ENCODE measurements at places on chromosomes 11 and 22.

GRCh38 chr11:119092880-119093842 lies 8.5 kb downstream of the HMBS start:
- no peak for DNase-seq

DNA sequence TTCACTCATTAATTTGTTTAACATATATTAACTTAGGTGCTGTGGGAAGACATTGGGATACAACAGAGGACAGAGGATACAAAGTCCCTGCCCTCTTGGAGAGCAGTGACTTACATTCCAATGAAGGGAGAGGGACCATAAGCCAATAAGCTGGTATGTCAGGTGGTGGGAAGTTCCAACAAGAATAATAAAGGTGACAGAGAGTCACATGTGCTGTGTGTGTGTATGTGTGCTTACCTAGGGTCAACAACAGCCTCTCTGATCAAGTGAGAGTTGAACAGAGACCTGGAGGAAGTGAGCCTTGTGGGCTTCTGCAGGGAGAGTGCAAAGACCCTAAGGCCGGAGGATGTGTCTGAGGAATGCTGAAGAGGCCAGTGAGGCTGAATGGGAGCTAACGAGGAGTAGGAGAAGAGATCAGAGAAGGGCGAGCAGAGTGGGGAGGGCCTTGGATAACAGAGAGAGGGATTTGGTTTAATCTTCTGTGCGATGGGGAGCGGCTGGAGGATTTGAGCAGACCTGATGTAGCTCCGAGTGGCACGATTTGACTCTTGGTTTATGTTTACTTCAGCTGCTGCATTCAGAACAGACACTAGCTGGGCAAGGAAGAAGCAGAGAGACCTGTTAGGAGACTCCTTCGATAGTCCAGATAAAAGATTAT lies 35.3 kb downstream of the MAP6 start:
- DNase-seq: no peak

- DNase-seq: no peak
These were observed 56.2 kb downstream of the MICAL3 start for GRCh38 chr22:17968126-17968525.

DNA sequence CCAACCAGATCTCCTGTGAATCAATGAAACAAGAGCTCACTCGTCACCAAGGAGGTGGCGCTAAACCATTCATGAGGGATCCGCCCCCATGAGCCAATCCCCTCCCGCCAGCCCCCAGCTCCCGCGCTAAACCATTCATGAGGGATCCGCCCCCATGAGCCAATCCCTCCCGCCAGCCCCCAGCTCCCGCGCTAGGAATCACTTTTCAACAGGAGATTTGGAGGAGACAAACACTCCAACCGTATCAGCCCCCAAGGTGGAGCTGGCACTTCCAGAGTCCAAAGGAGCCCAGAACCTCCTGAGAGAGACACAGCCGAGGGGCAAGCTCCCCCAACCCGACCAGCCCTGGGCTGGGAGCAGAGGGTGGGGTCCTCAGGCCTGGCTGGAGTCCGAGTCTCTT lies 40.9 kb upstream of the PRR5 start:
- no peak for DNase-seq

DNA sequence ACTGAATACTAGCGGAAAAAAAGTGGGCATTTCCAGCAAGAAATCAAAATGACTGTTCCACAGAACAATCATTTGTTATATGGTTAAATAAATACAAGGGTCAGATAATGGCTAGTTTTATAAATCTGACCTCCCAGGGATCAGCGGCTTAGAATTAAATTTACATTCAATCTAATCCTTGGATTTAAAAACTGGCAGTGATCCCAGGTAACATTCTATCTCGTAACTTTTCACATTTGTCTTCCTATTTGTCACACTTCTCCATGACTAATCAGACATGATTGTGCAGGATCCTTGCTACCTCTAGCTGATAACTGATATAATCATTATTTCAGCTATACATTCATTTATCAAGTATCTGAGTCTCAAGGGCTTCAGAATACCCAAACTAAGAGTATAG lies 2.9 kb upstream of the MMP3 start:
- DNase-seq: no peak

DNA sequence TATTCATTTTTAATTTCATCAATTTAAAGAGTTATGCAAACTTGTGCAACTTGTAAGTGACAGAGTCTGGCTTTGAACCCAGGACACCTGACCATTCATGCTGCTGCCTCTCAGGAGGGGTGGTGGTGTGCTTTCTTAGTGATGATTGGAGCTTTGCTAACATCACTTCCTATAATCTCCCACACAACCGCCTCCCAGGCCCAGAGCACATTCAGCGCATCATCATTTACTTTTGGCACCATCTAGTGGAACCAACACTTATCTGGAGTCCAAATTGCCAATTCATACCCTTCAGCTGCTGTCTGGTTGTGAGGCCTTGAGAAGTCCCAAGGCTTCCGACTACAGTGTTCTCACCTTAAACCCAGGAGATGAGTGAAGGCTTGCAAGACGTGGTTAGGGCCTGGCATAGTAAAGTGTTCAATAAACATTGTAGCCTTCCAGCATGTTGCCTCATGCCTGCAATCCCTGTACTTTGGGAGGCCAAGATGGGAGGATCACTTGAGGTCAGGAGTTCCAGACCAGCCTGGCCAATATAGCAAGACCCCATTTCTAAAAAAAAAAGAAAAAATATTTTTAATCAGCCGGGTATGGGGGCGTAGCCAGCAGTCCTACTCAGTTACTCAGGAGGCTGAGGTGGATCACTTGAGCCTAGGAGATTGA lies 1.1 kb upstream of the TTLL1 start:
- peak; percentile 71 for DNase-seq

GRCh38 chr11:9855579-9856287 lies 191.9 kb downstream of the SWAP70 start:
- no peak for DNase-seq

DNA sequence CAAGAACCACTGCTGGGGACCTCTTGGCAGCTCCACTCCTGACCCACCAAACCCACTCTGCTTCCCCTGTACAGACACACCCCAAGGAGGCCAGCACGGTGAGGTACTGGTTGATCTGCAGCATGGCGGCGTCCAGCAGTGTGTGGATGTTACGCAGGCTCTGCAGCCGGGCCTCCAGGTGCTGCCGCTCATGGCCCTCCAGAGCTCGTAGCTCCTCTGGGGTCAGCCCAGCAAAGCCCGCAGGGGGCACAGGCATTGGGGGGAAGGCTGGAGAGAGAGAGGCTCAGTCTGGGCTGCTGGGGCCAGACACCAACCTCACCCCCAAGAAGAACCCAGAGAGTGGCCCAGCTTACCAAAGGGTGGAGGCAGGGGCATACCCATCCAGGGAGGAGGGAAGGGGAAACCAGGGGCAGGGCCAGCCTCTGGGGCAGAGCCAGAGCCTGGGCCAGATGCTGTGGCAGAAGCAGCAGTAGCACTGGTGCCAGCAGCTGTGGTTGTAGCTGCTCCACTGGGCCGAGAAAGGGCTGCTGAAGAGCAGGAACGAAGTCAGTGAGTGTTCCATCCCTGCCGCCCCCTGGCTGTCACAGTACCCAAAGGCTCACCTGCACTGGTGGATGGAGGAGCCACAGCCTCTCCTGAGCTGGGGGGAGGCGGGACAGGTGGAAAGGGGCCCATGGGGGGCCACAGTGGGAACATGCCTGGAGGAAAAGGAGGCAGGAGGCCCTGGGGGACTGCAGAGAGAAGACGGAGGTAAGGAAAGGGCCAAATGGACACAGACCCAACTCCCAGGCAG lies 4.5 kb downstream of the SYVN1 start:
- DNase-seq: no peak

- no peak for DNase-seq
These were observed 3.4 kb downstream of the GUCY1A2 start for GRCh38 chr11:107014871-107015270.

DNA sequence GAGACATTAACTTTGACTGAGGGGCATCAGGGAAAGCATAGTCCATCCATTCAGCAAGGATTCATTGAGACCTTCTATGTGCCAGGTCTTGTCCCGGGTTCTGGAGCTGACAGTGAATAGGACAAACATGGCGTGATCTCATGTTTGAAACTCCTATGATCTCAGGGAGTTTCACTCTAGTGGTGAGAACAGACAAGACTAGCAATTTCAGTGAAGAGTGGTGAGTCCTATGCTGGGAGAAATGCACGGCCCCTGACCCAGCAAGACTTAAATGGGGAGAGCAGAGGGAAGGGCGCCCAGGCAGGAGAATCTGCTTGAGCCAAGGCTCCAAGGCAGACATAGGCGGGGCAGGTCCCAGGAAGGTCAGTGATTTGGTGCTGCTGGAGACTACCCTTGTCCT lies 155.7 kb downstream of the CEP164 start:
- no peak for DNase-seq

- DNase-seq: no peak
These were observed 464.9 kb upstream of the CCDC90B start for GRCh38 chr11:83751041-83751440.

DNA sequence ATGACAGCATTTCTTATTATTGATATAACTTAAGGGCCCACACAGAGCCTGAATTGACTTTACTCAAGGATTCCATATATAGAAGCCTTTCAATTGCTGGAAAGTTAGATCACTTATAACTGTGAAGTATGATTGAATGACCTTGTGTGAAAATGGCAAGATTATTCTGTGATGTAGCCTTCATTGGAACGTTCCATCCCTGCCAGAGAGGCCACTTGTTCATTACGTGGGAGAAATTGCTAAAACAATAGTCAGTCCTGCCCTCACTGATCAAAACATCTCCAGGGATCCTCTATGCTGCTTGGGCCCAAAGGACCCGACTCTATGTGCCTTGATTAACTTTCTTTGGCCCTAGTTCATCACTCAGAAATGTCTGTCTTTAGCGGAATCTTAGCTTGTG lies 159.5 kb upstream of the BLID start:
- no peak for DNase-seq

DNA sequence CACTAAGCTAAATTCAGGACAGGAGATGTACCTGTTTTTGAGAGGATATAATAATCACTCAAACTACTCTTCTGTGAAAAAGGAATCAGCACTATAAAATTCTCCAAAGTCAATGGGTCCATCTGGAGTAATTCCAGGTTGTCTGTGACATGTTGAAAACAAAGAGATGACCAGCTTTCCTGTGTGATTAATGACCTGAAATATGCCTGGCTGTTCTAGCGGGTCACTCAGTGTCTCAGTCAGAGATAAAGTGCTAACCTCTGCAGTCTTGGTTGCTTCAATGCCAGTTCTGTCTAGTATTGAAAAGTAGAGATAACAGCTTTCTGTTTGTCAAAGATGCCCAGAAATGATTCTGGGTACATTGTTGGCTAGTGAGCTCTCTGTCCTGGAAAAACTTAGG lies 722.6 kb upstream of the TENM4 start:
- no peak for DNase-seq

- no peak for DNase-seq
These were observed 84.6 kb downstream of the CLPB start for GRCh38 chr11:72349616-72350218.

DNA sequence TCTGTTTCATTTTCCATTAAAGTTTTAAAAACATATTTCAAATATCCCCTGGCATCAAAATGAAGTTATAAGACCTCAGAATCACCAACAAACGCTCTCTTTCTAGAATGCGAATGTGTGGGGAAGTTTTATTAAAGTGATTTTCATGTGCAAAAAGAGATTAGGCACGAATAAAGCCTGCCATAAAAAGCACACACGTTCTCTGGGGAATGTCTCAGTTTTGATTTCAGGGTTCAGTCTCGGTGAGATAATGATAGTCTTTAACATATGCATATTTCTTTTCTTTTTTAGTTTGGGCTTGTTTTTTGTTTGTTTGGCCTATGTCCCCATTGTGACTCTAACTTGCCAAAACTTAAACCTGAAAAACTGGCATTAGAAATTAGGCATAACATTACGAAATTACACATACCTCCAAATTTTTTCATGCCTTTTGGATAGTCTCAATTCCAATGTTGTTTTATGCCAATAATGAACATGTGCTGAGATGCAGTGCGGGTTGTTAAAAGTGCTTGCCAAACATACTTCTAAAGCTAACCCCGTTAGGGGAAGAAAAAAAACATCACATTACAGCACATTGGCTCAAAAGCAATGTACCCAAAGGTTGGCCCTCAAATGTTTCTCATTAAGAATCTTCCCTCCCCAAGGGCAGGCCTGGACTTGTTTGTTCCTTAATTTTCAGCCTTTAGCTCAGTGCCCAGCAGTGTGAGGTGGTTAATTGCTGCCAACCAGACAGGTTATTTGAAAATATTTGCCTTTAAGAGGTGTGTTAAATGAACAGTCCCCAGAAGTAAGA lies 33.2 kb upstream of the FBLN1 start:
- no peak for DNase-seq

DNA sequence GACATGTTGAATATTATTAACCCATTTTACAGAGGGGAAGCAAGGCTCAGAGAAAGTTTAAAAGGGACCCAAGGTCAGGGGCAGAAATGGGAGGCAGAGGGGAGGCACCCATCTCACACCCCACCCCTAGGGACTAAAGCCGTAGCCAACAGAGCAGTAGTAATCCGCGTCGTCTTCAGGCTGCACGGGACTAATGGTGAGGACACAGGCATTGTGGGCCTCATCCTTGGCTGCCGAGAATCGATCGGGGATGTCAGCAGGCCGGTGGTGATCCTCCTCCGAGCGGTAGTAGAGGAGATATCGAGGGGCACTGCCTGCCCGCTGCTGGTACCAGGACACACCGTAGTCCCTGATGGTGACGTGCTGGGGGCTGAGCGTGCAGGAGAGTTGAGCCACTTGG lies 1.5 kb downstream of the VPREB3 start:
- DNase-seq: no peak

- DNase-seq: peak; percentile 61
These were observed 132.7 kb upstream of the RCN1 start for GRCh38 chr11:31958076-31958735.

DNA sequence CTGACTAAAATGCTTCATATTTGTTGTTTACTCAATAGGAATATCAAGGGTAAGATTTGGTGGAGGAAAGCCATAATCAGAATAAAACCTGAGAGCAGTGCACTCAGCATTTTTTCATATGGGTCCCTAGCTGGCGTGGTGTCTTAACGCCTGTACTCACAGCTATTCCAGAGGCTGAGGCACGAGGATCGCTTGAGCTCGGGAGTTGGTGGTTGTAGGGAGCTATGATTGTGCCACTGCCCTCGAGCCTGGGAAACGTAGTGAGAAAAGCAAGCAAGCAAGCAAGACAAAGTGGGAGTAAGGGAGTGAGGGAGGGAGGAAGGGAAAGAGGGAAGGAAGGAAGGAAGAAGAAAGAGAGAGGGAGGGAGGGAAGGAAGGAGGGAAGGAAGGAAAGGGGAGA lies 242.5 kb downstream of the OR4C45 start:
- DNase-seq: no peak

DNA sequence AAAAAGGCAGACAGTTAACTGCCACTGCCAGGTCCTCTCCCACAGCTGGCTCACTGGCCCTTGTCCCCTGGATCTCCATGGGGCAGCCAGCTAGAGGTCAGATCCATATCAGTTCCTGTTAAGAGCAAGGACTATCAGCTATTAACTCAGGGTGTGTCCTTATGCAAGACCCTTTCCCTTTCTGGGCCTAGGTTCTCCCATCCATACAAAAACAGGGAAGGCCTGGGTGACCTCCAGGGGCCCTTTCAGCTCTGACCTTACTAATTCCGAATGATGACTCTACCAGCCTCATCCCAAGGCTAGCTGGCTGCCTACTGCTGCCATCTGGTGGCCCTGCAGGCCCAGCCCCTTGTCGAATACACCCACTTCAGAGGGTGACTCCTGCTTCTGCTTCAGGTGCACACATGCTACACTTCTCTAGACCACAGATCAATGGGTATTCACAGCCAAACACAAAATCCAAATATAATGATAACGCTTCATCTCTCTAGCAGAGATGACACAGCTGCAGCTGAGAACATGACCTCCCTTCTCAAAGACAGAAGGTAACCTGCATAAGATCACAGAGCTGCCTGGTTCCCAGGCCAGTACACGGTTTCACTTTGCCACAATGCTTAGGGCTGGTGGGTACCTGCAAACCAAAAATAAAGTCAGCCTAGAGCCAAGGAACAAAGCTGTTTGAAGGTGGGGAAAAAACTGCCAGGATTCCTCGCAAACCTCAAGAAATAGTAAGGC lies 34.1 kb downstream of the SERGEF start:
- peak; percentile 10 for DNase-seq

Data from activated CD4-positive, alpha-beta T cell treated with anti-CD3 and anti-CD28 coated beads, Interleukin-2, Interleukin-4, amounts not matched to agents 100 ng/mL and 50 ng/mL, durations not matched to agents 16 hours and 8 hours (primary cell).